AG09309 (cell line): ENCODE measurements at places on chromosomes 6 and 20.

GRCh38 chr6:130932438-130932837 is 105.2 kb downstream of the SMLR1 start:
- no peak for DNase-seq

DNA sequence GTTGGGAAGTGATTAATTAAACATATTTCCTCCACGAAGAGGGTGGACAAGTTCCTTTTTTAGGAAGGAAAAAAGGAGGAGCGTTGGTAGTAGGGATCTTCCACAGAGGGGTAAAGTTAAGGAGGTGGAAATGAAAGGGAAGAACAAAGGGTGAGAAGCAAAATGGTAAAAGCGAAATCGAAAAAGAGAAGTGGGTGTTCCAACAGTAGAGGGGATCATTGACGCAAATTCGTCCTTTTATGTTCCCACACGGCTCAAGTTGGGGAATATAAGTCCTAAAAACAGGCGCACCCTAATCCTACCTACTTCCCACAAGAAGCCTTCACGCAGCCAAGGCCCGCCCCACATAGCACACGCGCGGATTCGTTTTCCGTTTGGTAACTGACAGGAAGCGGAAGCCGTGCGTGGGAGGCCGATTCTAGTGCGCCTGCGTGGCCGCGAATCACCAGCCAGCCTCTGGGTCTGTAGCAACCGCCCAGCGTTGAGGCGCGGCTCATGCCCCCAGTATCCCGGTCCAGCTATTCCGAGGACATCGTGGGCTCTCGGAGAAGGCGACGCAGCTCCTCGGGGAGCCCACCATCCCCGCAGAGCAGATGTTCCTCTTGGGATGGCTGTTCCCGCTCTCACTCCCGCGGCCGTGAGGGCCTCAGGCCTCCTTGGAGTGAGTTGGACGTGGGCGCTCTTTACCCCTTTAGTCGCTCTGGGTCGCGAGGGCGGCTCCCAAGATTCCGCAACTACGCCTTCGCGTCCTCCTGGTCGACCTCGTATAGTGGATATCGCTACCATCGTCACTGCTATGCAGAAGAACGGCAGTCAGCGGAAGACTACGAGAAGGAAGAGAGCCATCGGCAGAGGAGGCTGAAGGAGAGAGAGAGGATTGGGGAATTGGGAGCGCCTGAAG is at the start of gene NKAPL:
TSS of gene NKAPL (plus strand) at position 421 of the 901 bp plus-strand sequence. CDS start at position 496, 75 bp downstream.
- DNase-seq: no peak

GRCh38 chr20:31673943-31674463 is 36.3 kb downstream of the COX4I2 start:
- no peak for DNase-seq

DNA sequence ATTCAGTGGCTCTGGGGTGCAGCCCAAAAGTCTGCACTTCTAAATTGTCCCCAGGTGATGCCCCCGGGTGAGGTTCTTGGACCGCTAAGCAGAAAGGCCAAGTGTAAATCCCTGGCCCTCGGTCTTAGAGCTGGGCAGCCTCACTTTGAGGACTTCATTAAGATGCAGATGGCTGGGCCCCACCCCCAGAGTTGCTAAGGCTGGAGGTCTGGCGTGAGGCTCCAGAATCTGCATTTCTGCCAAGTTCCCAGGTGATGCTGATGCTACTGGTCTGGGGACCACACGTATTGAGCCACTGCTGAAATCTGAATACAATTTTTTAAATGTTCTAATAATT is 735 bp upstream of the SLC23A2 start:
- DNase-seq: no peak

GRCh38 chr6:90978046-90978445 is 391.2 kb upstream of the MAP3K7 start:
- DNase-seq: no peak

- DNase-seq: no peak
Measured at GRCh38 chr6:35924146-35924545, 3.2 kb upstream of the SRPK1 start.

- DNase-seq: no peak
Measured at GRCh38 chr20:17872959-17873358, 95.6 kb downstream of the SNX5 start.

GRCh38 chr6:144055121-144055931 is 40.0 kb downstream of the SF3B5 start:
- no peak for DNase-seq

DNA sequence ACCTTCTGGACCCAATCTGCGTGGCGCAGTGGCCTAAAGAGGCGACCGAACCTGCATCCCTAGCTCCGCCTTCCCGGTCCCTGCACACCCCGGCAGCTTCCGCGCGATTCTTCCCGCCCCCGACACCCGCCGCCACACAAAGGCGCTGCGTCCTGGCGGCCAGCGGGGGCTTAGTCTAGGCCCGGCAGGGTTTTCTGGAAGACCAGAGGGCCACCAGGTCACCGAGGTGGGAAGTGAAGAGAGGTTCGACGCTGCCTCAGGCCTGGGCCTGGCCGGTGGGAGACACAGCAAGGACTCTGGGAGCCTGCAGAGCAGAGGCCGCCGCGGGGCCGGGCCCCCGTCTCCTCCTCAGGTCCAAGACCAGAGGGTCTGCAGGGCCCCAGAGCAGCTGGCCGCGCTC is 154.9 kb downstream of the OR2B2 start:
- DNase-seq: no peak

- no peak for DNase-seq
Measured at GRCh38 chr6:154606457-154606856, 96.0 kb upstream of the CNKSR3 start.

- DNase-seq: no peak
Measured at GRCh38 chr20:61868006-61868405, 197.7 kb downstream of the TAF4 start.

GRCh38 chr6:132016396-132016795 is 65.2 kb upstream of the CCN2 start:
- DNase-seq: no peak

DNA sequence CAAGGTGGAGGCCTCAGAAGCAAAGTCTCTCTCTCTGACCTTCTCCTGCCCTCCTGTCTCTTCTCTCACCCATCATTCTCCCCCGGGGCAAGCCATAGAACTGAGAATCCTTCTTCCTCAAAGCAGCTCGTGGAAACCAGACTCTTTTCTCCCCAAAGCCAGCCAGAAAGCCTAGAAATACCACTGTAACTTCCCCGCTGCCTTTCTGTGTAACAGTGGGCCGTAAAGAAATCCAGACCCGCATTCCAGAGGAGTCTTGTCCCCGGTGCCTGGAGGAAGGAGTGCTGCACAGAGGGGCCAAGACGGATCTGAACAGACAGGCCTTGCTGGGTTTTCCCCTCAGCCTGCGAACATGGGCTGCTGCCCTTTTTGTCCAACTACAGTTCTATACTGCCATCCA is 977 bp upstream of the SLC22A2 start:
- DNase-seq: no peak

DNA sequence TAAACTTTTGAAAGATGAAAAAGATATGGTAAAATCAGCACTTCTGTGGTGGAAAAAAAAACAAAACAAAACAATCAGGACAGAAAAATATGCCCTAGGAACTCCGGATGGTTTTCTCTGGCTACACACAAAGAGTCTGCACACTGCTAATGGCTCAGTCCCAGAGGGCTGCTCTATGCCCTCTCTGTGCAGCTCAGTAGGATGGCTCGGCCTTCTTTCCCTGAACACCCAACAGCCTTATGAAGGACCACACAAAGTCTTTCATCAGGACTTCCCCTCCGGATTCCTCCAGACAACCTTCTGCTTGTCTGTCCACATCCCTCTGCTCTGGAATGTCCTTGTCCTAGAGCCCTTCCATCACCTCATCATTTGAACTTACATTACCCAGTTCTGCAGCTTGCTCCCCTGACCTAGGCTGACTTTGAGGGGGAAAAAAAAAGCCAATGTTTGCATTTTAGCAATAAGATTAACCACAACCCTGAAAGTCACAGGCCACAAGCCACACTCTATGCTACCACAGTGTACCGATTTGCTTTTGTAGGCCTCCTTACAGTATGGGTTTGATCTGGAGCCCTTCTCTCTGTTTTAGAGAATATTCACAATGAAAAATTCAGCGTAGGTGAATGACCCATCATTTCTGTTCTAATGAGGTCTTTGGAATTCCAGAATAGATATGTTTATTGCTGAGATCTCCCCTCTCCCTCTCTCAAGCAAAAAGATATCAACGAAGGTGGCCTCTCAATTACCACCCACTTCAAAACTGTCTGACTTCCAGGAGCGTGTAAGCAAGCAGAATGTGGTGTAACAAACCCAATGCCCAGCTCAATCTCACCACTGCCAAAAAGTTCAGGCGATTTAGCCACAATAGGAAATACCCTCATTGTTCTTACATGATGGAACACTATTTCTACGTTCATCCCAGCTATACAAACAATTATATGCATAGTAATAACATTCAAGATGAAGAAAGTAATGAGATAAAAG is 164.0 kb downstream of the GMDS start:
- no peak for DNase-seq

DNA sequence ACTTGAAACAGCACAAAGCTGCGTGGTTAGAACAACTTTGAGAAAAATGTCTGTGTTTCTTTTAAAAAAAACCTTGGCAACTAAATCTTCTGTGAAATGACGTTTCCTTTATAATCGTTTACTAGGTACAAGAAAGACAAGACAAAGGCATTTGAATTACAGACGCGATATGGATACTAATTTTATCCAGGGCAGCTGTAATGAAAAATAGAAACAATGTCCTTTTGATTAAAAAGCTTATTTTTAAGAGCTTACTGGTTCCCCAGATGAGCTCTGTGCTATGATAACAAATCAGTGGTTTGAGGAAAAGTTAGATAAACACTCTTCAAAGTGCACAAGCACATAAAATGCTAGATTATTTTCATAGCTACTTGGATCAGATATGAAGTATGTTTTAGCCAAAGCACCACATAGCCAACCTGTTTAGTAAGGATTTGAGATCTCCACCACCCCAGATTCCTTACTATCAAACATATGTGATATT is 1.6 kb upstream of the SYNCRIP start:
- no peak for DNase-seq

DNA sequence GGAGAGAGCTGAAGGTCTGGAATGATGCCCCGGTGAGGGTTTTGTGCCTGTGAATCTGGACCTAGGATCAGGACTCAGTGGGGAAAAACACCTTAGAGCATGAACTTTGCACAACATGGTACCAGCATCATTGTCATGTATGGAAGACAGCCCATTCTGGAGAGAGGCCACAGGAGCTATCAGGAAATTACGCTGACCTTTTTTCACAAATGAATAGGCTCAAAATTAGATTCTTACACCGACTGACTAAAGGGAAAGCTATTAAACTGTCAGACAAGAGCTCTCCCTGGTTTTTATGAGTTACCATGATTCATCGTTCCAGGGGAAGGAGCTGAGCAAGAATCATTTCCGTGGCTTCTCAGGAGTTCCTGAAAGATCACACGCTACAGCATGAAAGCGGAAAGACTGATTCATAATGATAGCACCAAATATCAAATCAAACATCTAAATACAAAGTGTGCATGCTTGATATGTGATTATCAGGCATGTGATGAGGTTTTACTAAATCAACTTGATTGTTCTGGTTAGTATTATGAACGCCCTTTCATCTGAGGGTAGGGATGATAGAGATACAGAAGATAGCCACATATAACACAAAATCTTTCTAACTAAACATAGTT is 224.9 kb upstream of the SMLR1 start:
- peak; percentile 96 for DNase-seq

GRCh38 chr6:108563292-108563691 is 2.6 kb downstream of the FOXO3 start:
- DNase-seq: no peak

DNA sequence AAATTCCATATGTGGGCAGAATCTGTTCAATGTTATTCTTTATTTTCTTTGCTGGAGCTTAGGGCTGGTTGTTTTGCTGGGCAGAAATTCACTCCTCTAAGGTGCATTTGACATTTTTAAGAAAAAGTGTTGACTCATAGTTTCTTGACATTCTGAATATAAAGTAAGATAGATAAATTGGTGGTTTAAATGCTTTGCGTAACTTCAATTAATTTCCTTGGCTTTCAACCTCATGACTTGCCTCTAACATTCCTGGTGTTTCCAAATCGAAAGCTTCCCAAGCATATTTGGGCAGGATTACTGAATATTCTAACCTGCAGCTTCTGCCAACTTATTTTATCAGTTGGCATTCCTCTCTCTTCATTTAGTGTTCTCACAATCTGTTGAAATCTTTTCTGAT is 718.7 kb upstream of the ADGRB3 start:
- peak; percentile 2 for DNase-seq

GRCh38 chr20:11867291-11867919 is 50.3 kb upstream of the BTBD3 start:
- no peak for DNase-seq

GRCh38 chr20:33730946-33731692 is 677 bp upstream of the ZNF341 start:
- DNase-seq: no peak

GRCh38 chr20:30811885-30812671 is 445.4 kb upstream of the DEFB115 start:
- no peak for DNase-seq

- no peak for DNase-seq
Measured at GRCh38 chr6:36769676-36770499, 69.4 kb downstream of the CPNE5 start.

DNA sequence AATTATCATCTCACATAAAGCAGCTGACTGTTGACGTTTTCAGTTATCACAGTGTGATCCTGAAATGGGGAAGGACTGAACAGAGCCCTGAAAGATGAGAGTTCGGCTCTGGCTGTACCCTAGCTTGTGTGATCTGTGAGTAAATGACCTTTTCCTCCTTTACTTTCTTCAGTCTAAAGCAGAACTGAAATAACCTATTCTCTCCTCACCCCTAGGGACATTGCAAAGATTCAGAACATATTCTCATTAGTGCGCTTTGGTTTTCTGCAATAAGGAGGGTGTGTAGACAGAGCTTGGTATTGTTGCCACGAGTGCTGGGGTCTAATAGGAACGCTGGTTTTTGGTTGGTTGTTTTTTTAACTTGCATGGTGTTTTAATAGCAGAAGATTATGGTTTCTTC is 16.7 kb downstream of the FARS2 start:
- no peak for DNase-seq

DNA sequence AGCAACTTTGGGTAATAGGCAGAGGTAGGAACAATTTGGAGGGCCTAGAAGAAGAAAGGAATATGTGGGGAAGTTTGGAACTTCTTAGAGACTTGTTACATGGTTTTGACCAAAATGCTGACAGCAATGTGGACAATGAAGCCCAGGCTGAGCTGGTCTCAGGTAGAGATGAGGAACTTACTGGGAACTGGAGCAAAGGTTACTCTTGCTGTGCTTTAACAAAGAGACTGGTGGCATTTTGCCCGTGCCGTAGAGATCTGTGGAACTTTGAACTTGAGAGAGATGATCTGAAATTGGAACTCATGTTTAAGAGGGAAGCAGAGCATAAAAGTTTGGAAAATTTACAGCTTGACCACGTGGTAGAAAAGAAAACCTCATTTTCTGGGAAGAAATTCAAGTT is 28.3 kb upstream of the TMEM200A start:
- DNase-seq: no peak

GRCh38 chr20:17873410-17874270 is 95.0 kb downstream of the SNX5 start:
- peak; percentile 95 for DNase-seq

GRCh38 chr6:63640062-63640461 is 4.5 kb downstream of the PHF3 start:
- peak; percentile 38 for DNase-seq
